ENCODE measurements at places on chromosomes 12 and 14. TPM values are rescaled to one million over a fixed set of nuclear protein-coding genes. Genes with fewer than 3 reads are reported as not detected.
A peak's percentile ranks its signal among the peaks of the same experiment; 100 is the strongest.

- no peaks in the 10 kb centered on the region for H3K36me3 ChIP-seq
- H3K4me3 ChIP-seq: peak within 1 kb of the TSS; percentile 80
- DNase-seq: no peak
- peak within 1 kb of the TSS; percentile 46 for H3K27ac ChIP-seq
These were observed at the start of gene ETV6 for GRCh38 chr12:11649413-11650285. TSS of gene ETV6 (plus strand) at chr12:11649674. CDS start at chr12:11650128, 454 bp downstream.

GRCh38 chr12:111033281-111034082 is 113.1 kb upstream of the MYL2 start:
- peaks cover 7% of the 10 kb centered on the region for H3K4me1 ChIP-seq
- peak overlapping the region; percentile 63 for H3K4me3 ChIP-seq
- no peaks in the 10 kb centered on the region for H3K27me3 ChIP-seq
- H3K27ac ChIP-seq: no peak overlapping the region
- H3K36me3 ChIP-seq: no peaks in the 10 kb centered on the region

GRCh38 chr12:132243596-132244310 is 85.6 kb downstream of the GALNT9 start:
- no peaks in the 10 kb centered on the region for H3K27me3 ChIP-seq
- H3K4me3 ChIP-seq: no peak overlapping the region
- H3K27ac ChIP-seq: no peak overlapping the region
- DNase-seq: no peak

DNA sequence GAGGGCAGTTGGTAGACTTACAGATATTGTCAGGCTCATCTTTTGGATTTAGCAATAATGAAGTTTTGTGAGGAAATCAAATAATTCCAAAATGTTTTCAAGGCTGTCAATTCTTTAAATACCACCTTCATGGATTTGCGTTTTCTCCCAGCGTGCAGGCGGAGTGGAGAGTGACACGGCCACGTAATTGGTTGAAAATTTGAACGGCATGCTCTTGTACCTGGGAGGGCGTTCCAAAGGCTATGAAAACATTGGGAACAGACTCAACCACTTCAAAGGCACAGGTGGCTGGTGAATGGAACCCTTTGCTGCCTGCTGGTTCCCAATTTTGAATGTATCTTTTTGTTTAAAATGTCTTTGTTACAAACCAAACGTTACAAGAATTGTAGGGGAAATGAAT is 12.4 kb downstream of the SMIM41 start:
- H3K36me3 ChIP-seq: no peaks in the 10 kb centered on the region
- no peak overlapping the region for H3K27ac ChIP-seq
- H3K4me3 ChIP-seq: no peak overlapping the region
- H3K27me3 ChIP-seq: no peaks in the 10 kb centered on the region
- H3K4me1 ChIP-seq: no peaks in the 10 kb centered on the region

The GALNT16 gene
- total RNA-seq: 6.3 TPM

DNA sequence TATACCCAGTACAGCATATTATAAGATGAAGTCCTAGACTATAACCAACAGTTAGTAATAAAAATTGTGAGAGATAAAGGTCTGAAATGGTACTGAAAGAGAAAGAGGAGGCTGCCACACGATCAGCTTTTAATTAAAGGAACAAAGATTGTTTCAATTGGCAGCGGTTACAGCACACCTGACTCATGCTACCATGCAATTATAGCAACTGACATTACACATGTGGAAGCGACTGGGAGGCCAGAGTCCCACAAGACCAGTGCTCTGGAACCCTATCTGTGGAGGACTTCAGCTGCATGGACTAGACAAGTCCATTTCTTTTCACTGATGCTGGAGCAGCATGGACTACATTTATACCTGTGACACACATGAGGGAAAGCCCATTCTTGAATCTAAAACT is 55.2 kb downstream of the SEL1L start:
- DNase-seq: no peak
- peaks cover 3% of the 10 kb centered on the region for H3K36me3 ChIP-seq
- H3K27ac ChIP-seq: no peak overlapping the region

DNA sequence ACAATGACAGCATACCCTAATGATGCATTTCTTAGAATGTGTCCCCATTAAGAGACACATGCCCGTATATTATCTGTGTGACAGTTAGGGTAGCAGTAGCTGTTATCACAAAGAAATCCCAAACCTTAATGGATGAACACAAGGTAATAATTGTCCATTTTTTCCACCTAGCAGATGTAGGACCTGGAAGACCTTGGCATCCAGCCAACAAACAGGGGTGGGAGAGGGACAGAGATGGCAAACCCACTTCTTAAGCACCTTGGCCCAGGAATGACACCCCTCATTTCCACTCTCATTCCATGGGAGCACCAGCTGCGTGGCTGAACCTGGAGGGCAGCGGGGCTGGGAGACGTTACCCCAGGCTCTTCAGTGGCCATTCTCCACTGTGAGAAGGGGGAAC is 679.0 kb downstream of the AACS start:
- no peaks in the 10 kb centered on the region for H3K36me3 ChIP-seq
- H3K27me3 ChIP-seq: no peaks in the 10 kb centered on the region
- no peak for DNase-seq
